ENCODE measurements at places on chromosomes 7 and 10.

DNA sequence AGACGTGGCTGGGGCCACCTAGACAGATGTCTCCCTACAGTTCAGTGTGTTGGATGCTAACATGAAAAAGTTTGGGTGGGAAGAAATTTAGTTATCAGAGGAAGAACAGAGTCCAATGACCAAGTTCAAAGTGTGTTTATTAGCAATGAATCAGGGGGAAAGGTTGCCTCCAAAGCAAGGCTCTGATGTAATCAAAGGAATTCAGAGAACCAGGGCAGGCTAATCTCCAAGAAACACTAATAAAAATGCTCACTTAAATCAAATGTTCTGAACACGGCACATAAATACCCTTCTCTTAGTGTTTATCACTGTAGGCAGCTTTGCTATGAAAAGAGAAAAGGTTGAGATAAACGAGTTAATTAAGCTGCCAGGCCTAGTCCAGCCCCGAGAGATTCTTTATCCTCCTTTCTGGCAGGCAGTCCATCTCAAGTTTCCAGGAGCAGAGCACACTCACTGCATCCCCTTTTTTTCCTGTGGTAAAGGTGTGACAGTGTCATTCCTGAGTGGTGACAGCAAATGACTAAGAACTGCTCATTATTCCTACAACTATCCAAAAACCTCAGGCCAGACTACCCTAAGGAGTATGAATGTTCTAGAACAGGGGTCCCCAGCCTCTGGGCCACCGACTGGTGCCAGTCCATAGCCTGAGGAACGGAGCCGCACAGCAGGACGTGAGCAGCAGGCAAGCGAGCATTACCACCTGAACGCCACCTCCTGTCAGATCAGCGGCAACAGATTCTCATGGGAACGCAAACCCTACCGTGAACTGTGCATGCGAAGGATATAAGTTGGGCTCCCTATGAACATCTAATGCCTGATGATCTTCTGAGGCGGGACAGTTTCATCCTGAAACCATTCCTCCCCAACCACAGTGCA lies 66.9 kb upstream of the FHIP2A start:
- no peak for DNase-seq

DNA sequence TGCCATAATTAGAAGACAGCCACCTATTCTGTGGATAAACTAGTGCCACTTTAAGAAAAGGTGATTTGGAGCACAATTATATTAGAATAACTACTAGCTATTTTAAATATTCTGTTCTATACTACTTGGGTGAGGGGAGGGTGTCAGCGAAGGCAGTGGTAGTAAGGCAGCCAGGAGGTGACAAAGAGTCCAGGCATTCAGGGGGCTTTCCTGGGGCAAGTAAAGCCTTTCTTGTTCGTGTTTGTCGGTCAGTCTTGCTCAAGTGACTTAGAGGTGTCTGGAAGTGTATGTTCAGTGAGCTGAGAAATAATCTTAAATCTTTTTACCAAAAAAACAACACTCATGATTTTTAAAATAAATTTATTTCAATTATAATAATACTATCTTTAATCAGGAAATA lies 34.4 kb downstream of the ADD3 start:
- DNase-seq, result no peak

GRCh38 chr10:1272079-1272776 lies 216.0 kb downstream of the WDR37 start:
- no peak for DNase-seq

GRCh38 chr7:8136051-8136730 lies 125.8 kb downstream of the ICA1 start:
- no peak for DNase-seq

DNA sequence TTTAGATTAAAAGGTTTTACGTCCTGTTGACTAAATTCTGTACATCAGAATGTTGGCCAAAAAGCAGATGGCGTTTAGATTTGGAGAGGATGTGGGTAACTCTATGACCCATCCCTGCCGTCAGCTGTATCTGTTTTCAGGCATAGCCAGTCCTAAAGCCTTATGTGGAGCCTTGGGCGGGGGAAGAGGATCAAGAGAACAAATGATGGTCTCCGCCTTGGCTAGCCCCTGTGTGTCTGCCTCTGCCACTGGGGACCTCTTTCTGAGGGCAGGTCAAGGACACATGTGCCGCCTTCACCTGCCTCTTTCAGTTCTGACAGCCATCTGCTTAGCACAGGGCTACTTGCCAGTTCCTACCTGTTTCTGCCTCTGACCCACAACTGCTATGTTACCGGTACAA lies 24.1 kb downstream of the PDSS1 start:
- no peak for DNase-seq

DNA sequence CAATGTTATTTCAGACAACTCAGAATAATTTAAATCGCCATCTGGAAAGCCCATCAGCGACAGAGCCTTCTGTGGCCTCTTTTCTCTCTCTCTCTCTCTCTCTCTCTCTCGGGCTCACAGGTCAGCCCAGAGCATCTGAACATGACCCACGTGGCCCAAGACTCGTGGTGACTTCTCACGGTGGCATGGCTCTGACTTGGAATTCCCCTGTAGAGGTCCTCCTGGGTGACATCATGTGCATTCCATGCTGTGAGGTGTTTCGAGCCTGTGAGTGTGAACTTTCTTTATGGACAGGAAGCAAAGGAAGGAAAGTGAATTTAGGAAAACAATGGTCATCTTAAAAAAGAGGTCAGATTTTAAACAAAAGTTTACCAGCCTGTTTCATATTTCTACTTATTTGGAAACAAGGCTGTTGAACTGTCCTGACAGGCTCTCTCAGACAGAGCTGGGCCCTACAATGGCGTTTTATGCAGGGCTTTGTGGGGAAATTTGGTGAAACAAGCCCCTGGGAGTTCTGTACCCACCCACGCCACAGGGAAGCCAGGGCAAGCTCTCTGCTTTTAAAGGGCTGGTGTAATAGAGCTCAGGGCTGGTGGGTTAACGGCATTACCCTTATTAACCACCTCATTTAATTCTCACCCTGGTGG lies 359.7 kb upstream of the ZNF32 start:
- DNase-seq, result no peak

GRCh38 chr7:80918909-80919721 lies at the start of gene SEMA3C:
Gene SEMA3C (minus strand): TSS chr7:80919051. CDS start chr7:80916781, 2,270 bp downstream.
- peak; percentile 89 for DNase-seq

DNA sequence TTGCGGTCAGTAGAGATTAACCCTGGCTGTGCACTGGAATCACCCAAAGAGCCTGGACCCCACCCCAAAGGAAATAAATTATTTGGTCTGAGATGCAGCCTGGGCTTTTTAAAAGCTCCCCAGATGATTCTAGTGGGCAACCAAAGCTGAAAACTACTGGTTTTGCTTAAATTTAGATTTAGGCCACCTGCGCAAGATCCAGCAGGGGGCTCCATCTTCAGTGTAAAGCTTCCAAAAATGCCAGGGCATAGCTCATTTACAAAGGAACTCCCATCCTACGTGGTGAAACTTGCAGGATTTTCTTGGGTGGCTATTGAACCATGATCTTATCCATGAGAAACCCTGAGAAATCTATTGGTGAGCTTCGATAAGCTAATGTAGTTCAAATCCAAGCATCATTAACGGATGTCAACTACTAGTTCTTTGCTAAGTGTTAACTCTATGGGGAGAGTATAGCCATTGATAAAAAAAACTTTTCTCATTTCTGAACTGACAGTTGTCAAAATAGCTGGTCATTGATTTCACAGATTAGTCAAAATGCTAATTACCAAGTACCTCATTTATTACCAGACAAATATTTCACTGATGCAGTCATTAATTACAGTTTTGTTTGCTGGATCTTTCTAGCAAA lies 315.3 kb downstream of the LHFPL3 start:
- DNase-seq, result peak; percentile 6
